Activated CD8-positive, alpha-beta T cell treated with anti-CD3 and anti-CD28 coated beads for 36 hours (primary cell): ENCODE measurements at places on chromosomes 16 and 17. TPM values are rescaled to one million over a fixed set of nuclear protein-coding genes. Genes with fewer than 3 reads are reported as not detected.

DNA sequence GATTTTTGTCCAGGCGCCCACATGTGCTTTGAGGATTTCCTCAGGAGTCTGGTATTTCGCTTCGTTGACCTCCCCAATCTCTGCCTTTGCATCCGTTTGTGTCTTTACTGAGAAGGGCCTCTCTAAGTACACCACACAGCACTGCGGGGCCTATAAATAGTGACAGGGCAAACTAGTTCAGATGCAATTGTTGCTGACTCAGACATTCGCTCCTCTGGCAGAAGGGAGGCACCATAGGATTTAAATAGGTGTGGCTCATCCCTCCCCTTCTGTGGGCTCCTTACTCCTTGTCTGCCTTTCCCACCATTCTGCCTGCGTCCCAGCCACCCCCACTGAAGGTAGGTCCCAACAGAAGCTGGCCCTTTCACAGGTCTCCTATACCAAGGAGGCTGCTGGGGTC is 192.3 kb downstream of the SHISA9 start:
- DNase-seq: no peak

DNA sequence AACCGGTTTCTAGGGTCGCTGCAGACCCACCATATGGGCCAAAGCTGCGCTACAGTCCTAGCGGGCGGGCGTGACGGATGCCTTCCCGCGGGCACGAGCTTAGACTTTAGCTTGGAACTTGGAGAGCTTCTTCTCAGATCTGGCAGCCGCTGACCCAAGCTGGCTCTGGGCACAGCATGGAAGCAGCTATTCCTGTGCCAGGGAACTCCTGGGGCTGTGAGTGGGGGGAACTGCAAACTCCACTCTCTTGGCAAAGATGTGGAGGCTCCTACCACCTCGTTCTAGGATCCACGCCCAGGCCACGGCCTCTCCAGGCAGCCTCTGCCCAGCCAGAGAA is 8.8 kb downstream of the FAAP100 start:
- no peak for DNase-seq

Gene CACNG5
- not detected for total RNA-seq

Gene HIRIP3
- 35.2 TPM for total RNA-seq

- DNase-seq: no peak
Observed at GRCh38 chr17:42456223-42457106, 2.2 kb upstream of the ATP6V0A1 start.

DNA sequence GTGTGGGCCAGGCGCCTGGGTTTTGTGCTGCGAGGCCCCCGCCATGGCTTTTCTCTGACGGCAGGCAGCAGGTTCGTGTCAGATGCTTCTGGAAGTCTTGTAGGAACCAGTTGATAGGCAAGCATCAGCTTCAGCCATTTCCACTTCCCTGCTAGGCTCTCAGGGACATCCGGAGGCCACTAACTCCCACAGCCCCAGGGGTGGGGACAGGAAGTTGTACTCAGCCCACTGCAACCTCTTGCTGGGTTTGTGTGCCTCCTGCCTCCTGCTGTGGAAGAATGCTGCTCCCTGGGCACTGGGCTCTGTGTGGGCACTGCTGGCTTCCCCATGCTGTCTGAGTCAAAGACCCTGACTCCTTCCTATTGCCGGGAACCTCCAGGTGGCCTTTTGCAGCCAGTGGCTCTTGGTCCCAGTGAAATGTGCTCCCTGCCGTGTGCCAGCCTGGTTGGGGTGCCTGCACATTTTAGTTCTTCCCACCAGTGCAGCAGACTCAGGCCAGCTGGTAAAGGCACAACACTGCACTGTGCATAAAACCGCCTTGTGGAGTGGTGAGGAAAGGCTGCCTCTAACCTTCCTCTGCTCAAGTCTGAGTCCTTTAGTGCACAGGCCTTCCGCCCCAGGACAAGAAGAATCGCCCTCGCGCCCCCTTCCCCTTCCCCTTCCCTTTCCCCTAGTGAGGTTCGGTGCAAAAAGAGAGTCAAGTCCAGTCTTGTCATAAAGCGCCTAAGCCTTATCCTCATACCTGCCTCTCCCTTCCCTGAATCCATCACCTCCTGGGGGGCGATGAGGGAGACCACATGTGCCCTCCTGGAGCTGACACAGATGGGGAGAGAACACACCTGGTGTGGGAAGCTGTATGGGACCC is 16.6 kb downstream of the LDHD start:
- peak; percentile 72 for DNase-seq

DNA sequence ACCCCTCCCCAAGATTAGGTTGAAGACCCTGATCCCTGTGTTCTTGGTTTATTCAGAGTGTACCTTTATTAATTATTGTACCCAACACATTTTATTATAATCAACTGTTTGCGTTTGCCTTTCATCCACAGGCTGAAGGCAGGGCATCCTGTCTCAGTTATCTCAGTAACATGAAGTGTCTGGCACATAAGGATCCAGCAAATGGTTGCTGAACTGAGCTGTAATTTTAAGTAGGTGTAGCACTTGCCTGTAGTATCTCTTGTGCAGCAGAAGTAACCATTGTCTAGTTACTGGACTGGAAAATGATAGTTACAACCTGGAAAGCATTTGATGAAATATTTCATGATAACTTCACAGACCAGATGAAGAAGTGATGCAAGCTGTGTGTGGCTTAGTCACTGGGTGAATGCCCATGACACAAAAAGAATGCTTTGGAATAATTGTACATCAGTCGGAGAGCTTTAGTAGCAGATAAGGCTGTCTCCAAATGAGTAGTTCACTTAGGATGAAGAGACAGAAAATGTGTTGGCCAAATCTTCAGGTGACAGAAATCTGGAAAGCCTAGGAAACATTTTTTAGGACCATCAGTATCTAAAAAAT is 56.6 kb downstream of the ESRP2 start:
- DNase-seq: no peak

- no peak for DNase-seq
Observed at GRCh38 chr16:88805340-88805715, 1.7 kb downstream of the CDT1 start.

Gene FOXN1
- not detected for total RNA-seq

DNA sequence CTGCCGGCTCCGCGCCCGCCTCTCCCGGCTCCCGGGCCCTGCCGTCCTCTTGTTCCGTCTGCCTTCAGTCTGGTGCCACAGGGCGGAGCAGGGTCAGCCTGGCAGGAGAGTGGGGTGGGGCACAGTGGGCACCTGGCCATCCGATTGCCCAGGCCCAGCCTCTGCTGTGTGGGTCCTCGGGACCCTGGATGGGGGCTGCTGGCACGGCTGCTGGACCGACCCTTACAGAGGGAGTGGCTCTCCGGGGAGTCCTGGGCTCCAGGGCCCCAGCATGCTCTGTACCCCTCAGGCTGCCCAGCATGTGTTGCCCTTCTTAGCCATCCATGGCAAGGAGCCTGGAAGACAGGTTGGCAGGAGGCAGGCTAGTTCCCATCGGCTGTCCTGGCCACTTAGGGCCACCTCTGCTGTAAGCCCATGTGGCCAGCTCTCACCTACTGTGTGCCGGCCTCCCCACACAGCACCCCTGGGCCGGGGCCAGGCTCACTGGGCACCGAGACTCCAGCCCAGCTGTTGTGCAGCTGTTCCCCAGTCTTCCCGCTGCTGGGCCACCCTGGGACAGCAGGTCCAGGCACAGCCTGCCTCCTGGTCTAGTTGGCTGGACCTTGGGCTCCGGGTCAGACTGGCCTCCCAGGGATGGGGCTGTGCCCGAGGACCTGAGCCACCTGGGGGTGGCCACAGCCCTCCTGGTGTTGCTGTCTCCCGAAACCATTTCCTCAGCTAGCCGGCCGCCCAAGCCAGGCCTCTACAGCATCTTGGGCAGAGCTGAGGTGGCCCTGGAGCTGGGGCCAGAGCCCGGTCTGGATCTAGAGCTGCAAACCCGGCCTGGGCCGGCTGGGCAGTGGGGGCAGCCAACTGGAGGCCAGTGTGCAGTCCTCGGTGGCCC is 24.9 kb downstream of the BAHCC1 start:
- DNase-seq: no peak

DNA sequence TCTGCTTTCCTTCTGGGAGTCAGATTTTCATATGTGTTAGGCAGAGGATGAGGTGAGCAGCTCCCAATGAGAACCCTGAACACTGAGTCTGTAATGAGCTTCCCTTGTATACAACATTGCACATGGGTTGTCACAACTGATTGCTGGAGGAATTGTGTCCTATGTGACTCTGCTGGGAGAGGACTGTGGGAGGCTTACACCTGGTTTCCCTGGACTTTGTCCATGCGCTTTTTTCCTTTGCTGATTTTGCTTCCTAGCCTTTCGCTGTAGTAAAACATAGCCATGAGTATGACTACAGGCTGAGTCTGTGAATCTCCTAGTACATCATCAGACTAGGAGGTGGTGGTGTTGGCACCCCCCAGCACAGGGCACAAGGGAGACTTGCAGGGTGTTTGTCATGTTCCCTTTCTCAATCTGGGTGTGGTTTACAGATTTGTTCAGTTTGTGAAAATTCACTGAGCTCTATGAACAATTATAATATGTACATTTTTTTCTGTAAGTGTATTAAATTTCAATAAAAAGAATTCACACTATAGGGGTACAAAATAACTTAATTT is 1.7 kb upstream of the PLK1 start:
- no peak for DNase-seq

Gene TBX6
- total RNA-seq: 2.5 TPM
